ENCODE measurements at places on chromosomes 2 and 18.

- DNase-seq = peak; percentile 32
Observed at GRCh38 chr2:203763241-203763937, 57.0 kb downstream of the CD28 start.

- DNase-seq = no peak
Observed at GRCh38 chr2:218202266-218202665, 14.7 kb upstream of the ARPC2 start.

DNA sequence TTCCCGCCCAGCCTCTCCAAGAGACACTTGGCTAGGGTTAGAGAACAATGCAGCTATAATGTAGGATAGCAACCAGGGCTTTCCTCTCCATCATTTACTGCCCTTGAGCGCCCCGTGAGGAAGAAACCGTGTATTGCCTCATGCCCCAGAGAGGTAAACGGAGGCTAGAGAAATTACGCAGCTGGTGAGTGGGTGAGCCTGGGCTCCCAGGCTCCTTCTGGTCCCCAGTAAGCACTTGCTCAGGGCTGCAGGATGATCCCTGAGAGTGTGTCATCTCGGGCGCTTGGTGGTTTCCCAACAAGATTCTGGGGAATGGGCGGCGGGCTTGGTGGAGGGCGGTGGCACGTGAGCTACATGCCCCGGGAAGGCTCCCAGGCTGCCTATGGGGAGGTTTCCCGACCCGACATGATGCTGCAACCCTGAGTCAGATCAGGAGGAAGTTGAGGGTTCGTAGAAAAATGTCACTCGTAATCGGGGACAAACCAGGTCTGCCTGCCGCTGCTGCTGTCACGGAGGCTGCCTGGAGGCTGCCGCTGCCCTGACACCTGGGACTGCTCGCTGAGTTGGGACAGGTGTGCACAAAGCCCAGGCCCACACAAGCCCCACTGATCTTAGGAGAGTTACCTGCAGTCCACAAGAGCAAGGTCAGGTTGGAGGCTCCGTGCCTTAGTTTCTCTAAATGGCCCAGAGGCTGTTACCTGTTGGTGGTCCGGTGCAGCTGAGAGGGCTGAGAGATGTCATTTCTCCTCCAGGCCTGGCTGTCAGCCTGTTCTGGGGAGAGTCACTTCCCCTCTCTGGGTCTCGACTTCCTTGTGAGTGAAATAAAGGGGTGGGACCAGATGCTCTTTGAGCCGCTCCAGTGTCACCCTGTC, at the start of gene GPR55:
TSS of gene GPR55 (minus strand) at position 773 of the 872 bp plus-strand sequence. CDS start 14,280 bp downstream, outside the sequence.
- peak; percentile 52 for DNase-seq

GRCh38 chr2:220987839-220988238, 584.3 kb downstream of the EPHA4 start:
- no peak for DNase-seq

DNA sequence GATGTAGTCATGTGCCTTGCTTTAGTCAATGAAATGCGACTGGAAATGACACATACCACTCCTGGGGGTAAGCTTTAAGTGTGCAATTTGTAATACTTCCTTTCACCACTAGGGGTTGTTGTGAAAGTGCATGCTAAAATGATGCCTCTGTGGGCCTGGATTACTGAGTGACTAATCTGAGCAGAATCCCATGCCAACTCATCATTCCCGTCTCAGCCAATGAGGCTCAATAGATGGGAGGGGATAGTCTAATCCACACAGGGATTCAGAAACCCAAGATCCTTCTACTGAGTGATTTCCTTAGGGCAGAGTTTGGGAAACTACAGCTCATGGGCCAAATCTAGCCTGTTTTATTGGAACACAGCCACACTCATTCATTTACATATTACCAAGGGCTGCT, 54.0 kb downstream of the HRH4 start:
- no peak for DNase-seq

GRCh38 chr2:69717861-69718273, 24.1 kb upstream of the ANXA4 start:
- no peak for DNase-seq

DNA sequence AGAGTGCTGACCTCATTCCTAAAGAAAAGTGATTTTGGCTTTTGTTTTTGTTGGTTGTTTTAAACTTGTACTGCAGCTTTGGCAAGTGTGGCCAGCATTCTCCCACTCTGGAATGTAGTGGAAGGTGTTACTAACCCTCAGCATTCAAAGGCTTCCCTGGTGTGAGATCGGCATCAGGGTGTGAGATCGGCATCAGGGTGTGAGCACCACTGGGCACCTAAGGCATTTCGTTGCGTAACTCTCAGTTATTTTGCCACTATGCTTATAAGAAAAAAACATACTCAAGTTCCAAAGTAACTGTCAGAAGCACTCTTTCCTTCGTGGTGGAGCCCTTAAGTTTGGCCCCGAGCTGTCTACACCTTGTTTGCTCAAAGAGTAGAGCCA, 1.7 kb downstream of the CYBRD1 start:
- DNase-seq = no peak

Measured in activated T-helper 1 cell treated with anti-CD3 and anti-CD28 coated beads, Interleukin-2, amount 50 U/mL, for 16 hours (primary cell).